ENCODE measurements at places on chromosomes 7 and 10. TPM values are rescaled to one million over a fixed set of nuclear protein-coding genes. Genes with fewer than 3 reads are reported as not detected.

GRCh38 chr7:42932811-42933591, 825 bp downstream of the MRPL32 start:
- peaks cover 9% of the 10 kb centered on the region for H3K4me1 ChIP-seq
- peak overlapping the region; percentile 70 for H3K4me3 ChIP-seq
- peak; percentile 69 for DNase-seq
- no peaks in the 10 kb centered on the region for H3K27me3 ChIP-seq

DNA sequence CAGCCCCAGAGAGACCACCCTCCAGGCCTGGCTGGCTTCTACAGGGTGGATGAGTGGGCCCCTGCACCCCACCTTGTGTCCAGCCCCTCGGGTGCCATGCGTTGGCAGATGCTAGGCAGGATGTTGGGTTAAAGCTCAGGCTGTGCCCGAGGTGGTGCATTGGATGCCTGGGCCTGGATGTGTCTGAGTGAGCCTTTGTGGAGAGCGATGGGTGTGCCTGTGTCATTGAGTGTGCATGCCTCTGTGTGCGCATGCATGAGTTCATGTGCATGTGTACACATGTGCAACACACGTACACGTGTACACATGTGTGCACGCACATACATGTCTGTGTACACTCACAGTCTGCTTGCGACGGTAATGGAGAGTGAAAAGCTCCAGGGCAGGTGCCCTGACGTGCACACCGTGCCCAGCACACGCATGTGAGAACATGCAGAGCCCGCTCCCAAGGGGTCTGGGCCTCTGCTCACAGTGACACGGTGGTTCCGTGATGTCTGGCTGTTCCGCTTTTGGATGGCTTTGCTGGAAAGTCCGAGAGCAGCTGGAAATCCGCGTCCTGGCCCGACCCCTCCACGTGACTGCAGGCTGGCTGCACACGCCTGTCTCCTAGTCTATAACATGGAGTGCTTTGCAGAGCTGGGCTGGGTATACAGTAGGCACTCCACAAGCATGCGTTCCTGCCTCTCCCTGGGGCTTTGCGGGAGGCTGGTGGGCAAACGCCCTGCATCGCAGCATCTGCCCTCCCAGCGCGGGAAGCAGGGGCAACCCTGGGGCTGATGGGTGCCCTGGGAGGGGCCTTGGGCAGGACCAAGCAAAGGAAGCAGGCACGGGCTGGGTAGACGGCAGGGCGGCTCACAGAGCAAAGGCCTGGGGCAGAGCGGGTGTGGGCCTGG, 36.9 kb downstream of the ELFN1 start:
- no peaks in the 10 kb centered on the region for H3K36me3 ChIP-seq
- no peak overlapping the region for H3K4me3 ChIP-seq
- no peaks in the 10 kb centered on the region for H3K27me3 ChIP-seq
- DNase-seq = no peak
- H3K4me1 ChIP-seq = no peaks in the 10 kb centered on the region

DNA sequence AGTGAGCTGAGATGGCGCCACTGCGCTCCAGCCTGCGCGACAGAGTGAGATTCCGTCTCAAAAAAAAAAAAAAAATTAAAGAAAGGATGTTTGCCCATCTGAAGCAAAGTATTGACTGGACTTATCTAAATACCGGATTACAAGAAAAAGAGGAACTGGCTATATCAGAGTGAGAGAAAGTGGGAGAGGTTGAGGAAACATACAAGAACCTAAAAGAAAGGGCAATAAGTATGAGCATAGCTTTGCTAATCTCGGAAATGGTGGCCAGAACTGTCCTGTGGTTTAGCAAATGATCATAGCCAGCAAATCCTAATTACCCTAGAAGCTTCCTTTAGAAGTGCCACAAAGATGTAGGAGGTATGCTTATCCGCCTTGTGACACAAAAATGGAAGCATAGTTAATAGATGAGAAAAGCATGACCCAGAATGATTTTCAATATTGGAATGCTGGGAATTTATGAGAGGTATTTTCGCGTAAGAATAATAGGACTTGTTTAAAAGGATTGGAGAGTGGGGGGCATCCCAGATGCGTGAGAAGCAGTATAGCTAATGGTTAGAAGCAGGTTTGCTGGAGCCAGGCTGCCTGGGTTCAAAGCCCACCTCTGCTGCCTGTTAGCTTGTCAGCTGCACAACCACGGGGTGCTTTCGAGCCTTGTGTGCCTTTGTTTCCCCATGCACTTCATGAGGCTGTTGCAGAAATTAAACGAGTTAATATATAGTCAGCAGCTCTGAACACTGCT, 1.2 kb upstream of the GTPBP4 start:
- peaks cover 10% of the 10 kb centered on the region for H3K4me1 ChIP-seq
- H3K4me3 ChIP-seq = peak overlapping the region; percentile 88
- H3K36me3 ChIP-seq = no peaks in the 10 kb centered on the region
- H3K27ac ChIP-seq = peak overlapping the region; percentile 97

- no peaks in the 10 kb centered on the region for H3K36me3 ChIP-seq
- no peak overlapping the region for H3K4me3 ChIP-seq
- H3K27ac ChIP-seq = peak overlapping the region; percentile 97
- H3K4me1 ChIP-seq = peaks cover 86% of the 10 kb centered on the region
Observed at GRCh38 chr7:150963707-150964559, 14.2 kb downstream of the KCNH2 start.

GRCh38 chr10:109773288-109774120, 149.8 kb downstream of the XPNPEP1 start:
- H3K27me3 ChIP-seq = no peaks in the 10 kb centered on the region
- DNase-seq = no peak
- H3K36me3 ChIP-seq = no peaks in the 10 kb centered on the region
- H3K4me3 ChIP-seq = no peak overlapping the region
- no peaks in the 10 kb centered on the region for H3K4me1 ChIP-seq

- H3K27ac ChIP-seq = no peak overlapping the region
- H3K4me3 ChIP-seq = no peak overlapping the region
- no peaks in the 10 kb centered on the region for H3K27me3 ChIP-seq
Observed at GRCh38 chr7:803243-803635, 29.0 kb upstream of the SUN1 start.

The ELMO1 gene
- 9.6 TPM for total RNA-seq

- no peak overlapping the region for H3K4me3 ChIP-seq
- no peaks in the 10 kb centered on the region for H3K27me3 ChIP-seq
- H3K36me3 ChIP-seq = no peaks in the 10 kb centered on the region
- peaks cover 9% of the 10 kb centered on the region for H3K4me1 ChIP-seq
Observed at GRCh38 chr10:116073510-116073909, 199.5 kb downstream of the GFRA1 start.

- peak; percentile 62 for DNase-seq
- no peaks in the 10 kb centered on the region for H3K36me3 ChIP-seq
- H3K27ac ChIP-seq = no peak overlapping the region
- no peak overlapping the region for H3K4me3 ChIP-seq
Observed at GRCh38 chr7:5831196-5831595, 49.4 kb upstream of the OCM start.

DNA sequence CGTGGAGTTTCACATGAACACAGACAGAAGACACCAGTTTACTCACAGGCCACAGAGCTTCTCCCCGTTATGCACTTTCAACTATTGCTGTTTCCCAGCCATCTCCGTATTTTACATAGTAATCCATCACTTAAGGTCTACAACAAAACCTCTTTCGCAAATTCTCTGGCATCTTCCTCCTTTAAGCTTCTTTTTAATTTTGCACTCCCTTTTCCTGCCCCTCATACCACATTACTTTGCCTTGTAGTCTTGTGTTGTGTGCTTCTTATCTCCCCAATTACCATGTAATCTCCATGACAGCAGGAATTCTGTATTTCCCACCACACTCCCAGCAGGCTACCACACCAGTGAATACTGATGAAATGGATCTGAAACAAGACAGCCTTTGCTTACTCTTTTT, 87.3 kb downstream of the ODAD2 start:
- H3K4me1 ChIP-seq = peaks cover 4% of the 10 kb centered on the region
- H3K27me3 ChIP-seq = no peaks in the 10 kb centered on the region
- H3K27ac ChIP-seq = no peak overlapping the region
- H3K4me3 ChIP-seq = no peak overlapping the region
- peak; percentile 0 for DNase-seq
- H3K36me3 ChIP-seq = no peaks in the 10 kb centered on the region

The FOXI2 gene
- total RNA-seq = not detected

DNA sequence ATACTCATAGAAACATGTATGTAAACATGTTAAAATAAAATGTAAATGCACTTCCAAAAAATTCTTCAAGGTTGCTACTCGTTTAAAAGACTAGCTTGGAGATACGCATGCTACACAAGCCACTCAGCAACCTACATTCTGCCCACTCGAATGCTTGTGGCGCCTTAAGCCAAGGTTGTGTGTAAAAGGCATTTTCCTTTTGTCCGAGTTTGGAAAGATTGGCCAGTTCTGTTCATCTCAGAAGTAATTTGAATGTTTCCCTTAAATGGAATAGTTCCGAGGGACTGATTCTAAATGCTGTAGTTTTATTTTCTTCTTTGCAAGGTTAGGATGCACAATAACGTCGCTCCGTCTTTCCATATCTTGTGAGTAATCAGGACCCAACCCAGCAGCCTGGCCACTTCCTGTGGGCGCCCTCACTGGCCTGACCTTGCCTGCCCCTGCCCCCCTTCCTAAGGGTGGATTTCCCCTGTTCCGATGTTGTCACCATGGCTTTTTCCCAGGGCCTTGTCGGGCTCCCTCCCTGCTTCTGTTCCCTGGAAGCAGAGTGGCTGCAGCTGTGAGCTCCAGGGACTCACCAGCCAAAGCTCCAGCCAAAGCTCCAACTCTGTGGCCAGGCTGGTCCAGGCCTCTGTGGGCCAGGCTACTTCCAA, 70.6 kb downstream of the PTPRE start:
- H3K4me1 ChIP-seq = no peaks in the 10 kb centered on the region
- peaks cover 2% of the 10 kb centered on the region for H3K27me3 ChIP-seq
- no peaks in the 10 kb centered on the region for H3K36me3 ChIP-seq
- no peak overlapping the region for H3K4me3 ChIP-seq
- no peak for DNase-seq

The ATG9B gene
- 7.1 TPM for total RNA-seq

DNA sequence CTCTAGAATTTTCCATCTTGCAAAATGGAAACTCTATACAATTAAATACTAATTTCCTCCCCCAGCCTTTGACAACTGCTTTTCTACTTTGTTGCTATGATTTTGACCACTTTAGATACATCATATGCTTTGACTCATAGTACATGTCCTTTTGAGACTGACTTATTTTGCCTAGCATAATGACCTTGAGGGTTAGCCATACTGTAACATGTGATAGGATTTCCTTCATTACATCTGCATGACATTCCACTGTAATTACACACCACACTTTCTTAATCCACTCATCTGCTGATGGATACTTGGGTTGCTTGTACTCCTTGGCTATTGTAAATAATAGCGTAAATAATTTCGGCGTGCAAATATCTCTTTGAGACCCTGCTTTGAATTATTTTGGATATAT, 127.7 kb downstream of the JAZF1 start:
- no peaks in the 10 kb centered on the region for H3K27me3 ChIP-seq
- H3K36me3 ChIP-seq = no peaks in the 10 kb centered on the region
- no peak overlapping the region for H3K4me3 ChIP-seq
- H3K4me1 ChIP-seq = no peaks in the 10 kb centered on the region
- no peak for DNase-seq
- H3K27ac ChIP-seq = no peak overlapping the region

The PIP gene
- not detected for total RNA-seq

The HMX3 gene
- not detected for total RNA-seq

GRCh38 chr10:121617176-121617575, 18.9 kb upstream of the FGFR2 start:
- no peak overlapping the region for H3K27ac ChIP-seq
- H3K27me3 ChIP-seq = no peaks in the 10 kb centered on the region
- H3K4me3 ChIP-seq = no peak overlapping the region
- no peak for DNase-seq
- no peaks in the 10 kb centered on the region for H3K36me3 ChIP-seq

GRCh38 chr7:70486977-70487376, 645.0 kb upstream of the GALNT17 start:
- no peak overlapping the region for H3K27ac ChIP-seq
- H3K4me1 ChIP-seq = no peaks in the 10 kb centered on the region
- no peaks in the 10 kb centered on the region for H3K36me3 ChIP-seq

GRCh38 chr7:42244828-42245227, 7.8 kb upstream of the GLI3 start:
- peak; percentile 83 for DNase-seq
- H3K27me3 ChIP-seq = no peaks in the 10 kb centered on the region
- H3K4me1 ChIP-seq = no peaks in the 10 kb centered on the region
- H3K4me3 ChIP-seq = no peak overlapping the region
- H3K36me3 ChIP-seq = no peaks in the 10 kb centered on the region

- H3K27ac ChIP-seq = no peak overlapping the region
- peak; percentile 16 for DNase-seq
- no peaks in the 10 kb centered on the region for H3K36me3 ChIP-seq
- H3K4me3 ChIP-seq = no peak overlapping the region
Observed at GRCh38 chr10:14356921-14357320, 26.2 kb upstream of the FRMD4A start.

- no peak overlapping the region for H3K4me3 ChIP-seq
- no peaks in the 10 kb centered on the region for H3K36me3 ChIP-seq
- H3K4me1 ChIP-seq = peaks cover 5% of the 10 kb centered on the region
Observed at GRCh38 chr10:85600744-85601081, 765.9 kb downstream of the GRID1 start.

- no peak overlapping the region for H3K27ac ChIP-seq
- H3K27me3 ChIP-seq = no peaks in the 10 kb centered on the region
- peaks cover 11% of the 10 kb centered on the region for H3K4me1 ChIP-seq
- DNase-seq = peak; percentile 93
- H3K36me3 ChIP-seq = no peaks in the 10 kb centered on the region
Observed at GRCh38 chr7:11458736-11459483, 373.1 kb downstream of the THSD7A start.

DNA sequence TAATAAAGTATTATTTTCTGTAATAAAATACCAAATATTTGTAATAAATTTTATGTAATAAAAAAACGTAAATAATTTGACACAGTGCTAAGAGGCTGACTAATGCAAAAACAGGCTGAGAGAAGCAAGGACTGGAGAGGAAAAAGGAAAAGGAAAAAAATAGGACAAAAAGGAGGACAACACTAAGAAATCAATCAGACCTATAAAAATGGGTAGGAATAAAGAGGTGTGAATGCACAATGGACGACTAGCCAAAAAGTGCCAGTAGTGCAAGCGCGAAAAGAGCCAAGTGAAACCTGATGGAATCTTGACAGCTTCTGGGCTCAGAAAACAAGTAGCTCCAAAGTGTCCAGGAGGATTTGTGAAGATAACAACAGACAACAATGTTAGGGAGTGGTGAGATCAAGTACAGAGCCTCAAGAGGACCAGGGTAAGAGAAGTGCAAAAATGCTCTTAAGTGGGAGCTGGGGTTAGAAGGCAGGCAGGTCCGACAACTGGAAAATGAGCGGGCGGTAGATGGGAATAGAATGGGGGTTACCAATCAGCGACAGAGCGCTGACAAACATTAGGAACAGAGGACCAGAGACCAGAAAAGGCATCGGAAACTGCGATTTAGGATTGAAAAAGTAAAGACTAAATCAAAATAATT, 1.2 kb downstream of the BRAF start:
- H3K27me3 ChIP-seq = no peaks in the 10 kb centered on the region
- peaks cover 14% of the 10 kb centered on the region for H3K4me1 ChIP-seq
- peak; percentile 64 for DNase-seq
- H3K36me3 ChIP-seq = no peaks in the 10 kb centered on the region
- H3K4me3 ChIP-seq = peak overlapping the region; percentile 70

The EGR2 gene
- total RNA-seq = 0.33 TPM
